Right kidney (tissue), 9 donors: ENCODE measurements at places on chromosomes 2 and 18.

DNA sequence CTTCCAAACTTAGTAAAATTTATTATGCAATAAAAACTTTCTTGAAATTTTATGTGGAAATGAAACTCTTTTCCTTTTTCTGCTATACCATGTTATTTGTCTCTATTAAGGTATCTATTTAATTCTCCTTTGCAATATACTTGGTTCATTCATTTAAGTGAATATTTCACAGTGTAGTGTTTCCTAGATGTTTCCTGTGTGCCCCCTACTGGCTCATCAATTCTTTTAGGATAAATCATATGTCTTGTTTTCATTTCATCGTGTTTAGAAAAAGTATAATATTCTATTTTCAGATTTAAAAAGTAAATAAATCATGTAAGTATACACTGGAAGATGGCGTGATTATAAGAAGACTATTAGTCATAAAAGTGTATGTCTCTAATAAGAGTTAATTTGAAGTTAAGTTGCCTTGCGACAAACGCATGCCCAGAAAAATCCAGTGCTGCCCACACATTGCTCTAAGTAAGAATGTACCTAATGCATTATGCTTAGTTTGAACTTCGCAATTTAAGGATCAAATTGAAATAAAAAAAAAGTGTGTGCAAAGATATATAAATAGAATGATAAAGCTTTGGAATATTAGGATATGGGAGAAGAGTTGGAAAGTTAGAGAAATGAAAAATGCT is 525.4 kb downstream of the KCNJ3 start:
- DNase-seq = no peak

DNA sequence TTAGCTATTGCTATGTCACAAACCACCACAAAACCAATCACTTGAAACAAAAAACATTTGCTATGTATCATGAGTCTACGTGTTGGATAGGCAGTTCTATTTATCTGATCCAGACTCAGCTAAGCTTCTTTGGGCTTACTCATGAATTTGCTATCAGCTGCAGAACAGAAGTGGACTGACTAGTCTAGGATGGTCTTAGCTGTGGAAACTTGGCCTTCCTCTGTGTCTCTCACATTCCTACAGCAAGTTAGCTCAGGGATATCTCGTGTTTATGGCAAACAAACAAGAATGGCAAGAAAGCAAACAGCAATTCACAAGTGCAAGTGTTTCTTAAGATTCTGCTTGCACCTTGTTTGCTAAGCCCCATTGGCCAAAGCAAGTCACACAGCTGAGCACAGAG is 288.0 kb upstream of the TNP1 start:
- no peak for DNase-seq

DNA sequence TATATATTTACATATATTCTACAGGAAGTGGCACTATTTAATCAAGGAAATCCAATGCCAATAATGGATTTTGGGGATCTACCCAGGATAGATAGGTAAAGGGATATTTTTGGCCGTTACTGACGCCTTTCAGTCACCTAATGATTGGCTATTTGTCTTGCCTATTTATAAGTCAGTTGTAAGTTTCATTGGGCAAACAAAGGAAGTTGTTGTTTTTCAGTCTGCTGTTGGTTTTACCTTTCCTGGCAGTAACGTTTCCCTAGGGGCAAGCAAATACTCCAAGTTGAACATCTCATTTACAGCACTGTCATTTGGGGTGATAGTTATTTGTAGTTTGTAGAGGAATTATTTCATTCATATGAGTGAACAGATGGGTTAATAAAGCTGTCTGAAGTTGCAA is 17.0 kb upstream of the LANCL1 start:
- DNase-seq = no peak

DNA sequence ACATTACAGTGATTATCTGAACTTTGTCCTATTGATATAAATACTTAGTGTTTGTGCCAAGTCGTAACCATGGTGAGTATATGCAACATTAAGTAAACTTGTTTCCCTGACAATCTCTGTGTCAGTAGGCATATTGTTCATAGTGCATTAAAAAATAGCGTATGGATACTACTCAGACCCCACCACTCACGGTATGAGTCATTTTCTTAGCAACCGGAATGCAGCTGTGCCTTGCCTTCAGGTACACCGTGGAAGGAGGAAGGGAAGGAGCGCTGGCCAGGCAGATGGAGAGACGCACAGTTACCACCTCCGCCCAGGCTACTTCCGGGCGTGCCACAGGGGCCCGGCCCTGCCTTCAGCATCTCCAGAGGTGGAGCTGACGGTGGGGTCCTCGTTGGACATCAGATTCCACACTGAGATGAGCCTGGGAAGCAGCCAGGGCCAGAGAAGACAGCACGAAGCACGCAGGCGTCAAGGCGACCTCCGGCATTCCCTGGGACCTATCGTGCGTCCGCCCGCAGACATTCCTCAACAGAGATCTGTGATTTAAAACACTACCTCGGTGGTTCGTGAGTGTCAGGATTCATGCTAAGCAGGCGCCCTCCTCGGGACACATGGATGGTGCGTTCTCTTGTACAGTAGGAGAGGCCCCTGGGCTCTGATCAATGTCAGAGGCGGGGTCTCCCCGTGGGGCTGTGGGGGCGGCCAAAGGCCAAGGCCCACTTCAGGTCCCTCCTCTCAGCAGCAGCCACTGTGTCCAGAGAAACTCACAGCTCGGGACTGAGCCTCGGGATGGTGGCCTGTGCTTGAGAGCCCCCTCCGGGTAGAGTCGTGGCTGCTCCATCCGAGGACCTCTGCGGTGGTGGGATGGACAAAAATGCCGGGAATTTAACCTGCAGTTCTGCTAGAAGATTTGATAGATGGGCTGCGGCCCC is 82.2 kb upstream of the HDAC4 start:
- DNase-seq = no peak

GRCh38 chr2:183597841-183598240 is 473.6 kb downstream of the NUP35 start:
- no peak for DNase-seq

GRCh38 chr2:38778687-38779082 is 675 bp downstream of the GEMIN6 start:
- no peak for DNase-seq
